ENCODE measurements at places on chromosomes 7 and 10. TPM values are rescaled to one million over a fixed set of nuclear protein-coding genes. Genes with fewer than 3 reads are reported as not detected.

AKR1D1 gene
- not detected for total RNA-seq

TMEM130 gene
- 27.3 TPM for total RNA-seq

LDB3 gene
- 0.03 TPM for total RNA-seq

FAM237B gene
- total RNA-seq: not detected

CDC14C gene
- not detected for total RNA-seq

DPP6 gene
- not detected for total RNA-seq

ZFAND4 gene
- 5.2 TPM for total RNA-seq

TFR2 gene
- total RNA-seq: 0.27 TPM

NAMPT gene
- 88.3 TPM for total RNA-seq

NPFFR1 gene
- not detected for total RNA-seq

STAG3 gene
- not detected for total RNA-seq

SRGN gene
- 288 TPM for total RNA-seq

RBP3 gene
- total RNA-seq: not detected

CYP2C19 gene
- total RNA-seq: 0.41 TPM

HKDC1 gene
- total RNA-seq: 52.3 TPM

AMPH gene
- total RNA-seq: not detected

AKR1C8 gene
- not detected for total RNA-seq

CCDC3 gene
- not detected for total RNA-seq

NACAD gene
- not detected for total RNA-seq

HMX2 gene
- total RNA-seq: not detected

PDE6C gene
- not detected for total RNA-seq

RABGEF1 gene
- total RNA-seq: 29.7 TPM

SLC18A3 gene
- not detected for total RNA-seq

UNCX gene
- total RNA-seq: not detected

TRIM50 gene
- total RNA-seq: not detected
